Fibroblast of lung (primary cell): ENCODE measurements at places on chromosomes 12 and 14. TPM values are rescaled to one million over a fixed set of nuclear protein-coding genes. Genes with fewer than 3 reads are reported as not detected.

Gene LHX5
- total RNA-seq, result not detected in 2 replicates

Gene COQ6
- 13.4 and 18.0 TPM in 2 replicates for total RNA-seq

Gene KCNK13
- not detected in 2 replicates for total RNA-seq

DNA sequence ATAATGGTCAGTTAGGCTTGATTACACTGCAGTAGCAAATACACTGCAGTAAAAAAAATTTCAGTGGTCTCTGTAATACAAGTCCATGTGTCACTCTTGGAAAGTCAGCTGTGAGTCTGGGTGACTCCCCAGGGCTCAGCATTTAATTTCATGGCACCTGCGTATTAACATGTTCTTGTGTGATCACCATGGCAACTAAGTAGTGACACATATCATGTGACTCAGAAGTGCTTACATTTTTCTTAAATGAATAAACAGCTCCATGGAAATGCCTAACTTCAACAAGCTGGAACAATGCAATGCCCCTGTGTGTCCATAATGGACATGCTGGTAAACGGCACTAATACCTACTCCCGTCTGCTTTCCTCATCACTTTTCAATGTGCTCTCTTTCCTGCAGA, 88.5 kb upstream of the ANO4 start:
- H3K27ac ChIP-seq, result peak overlapping the region; percentile 89
- peaks cover 4% of the 10 kb centered on the region for H3K4me1 ChIP-seq
- no peaks in the 10 kb centered on the region for H3K27me3 ChIP-seq
- peak; percentile 86 for DNase-seq
- H3K36me3 ChIP-seq, result no peaks in the 10 kb centered on the region

GRCh38 chr14:54737132-54737711, 165.4 kb downstream of the GCH1 start:
- no peaks in the 10 kb centered on the region for H3K27me3 ChIP-seq
- H3K36me3 ChIP-seq, result peaks cover 4% of the 10 kb centered on the region
- H3K27ac ChIP-seq, result no peak overlapping the region
- DNase-seq, result peak; percentile 92
- H3K4me3 ChIP-seq, result no peak overlapping the region

DNA sequence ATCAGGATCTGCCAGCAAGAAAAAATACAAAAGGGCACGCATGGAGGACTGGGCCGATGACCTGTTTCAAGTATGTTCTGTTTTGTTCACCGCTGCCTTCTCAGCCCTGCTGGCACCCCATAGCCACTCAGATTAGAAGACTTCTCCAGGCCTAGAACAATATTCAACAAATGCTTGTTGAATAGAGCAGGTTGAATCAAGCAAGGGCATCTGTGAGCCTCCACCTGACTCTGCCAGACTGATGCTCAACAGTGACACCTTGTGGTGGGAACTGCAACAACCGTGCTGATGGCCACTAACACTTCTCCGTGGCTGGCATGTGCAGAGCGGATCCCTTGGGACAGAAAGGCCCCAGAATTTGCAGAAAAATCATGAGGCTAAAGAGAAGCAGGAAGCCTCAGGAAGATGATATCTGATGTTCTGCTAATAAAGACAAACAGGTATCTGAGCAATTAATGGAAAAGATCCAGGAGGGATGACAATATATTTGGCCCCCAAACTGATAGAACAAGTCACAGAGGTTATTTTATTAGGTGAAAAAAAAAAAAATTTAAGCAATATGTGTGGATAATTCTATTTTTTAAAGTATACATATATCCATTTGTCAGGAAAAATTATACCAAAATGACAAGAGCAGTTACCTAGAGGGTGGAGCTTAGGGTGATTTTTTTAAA, 114.3 kb downstream of the KSR2 start:
- H3K27me3 ChIP-seq, result no peaks in the 10 kb centered on the region
- H3K36me3 ChIP-seq, result no peaks in the 10 kb centered on the region
- peak; percentile 33 for DNase-seq

- no peaks in the 10 kb centered on the region for H3K27me3 ChIP-seq
- no peak overlapping the region for H3K27ac ChIP-seq
- no peak overlapping the region for H3K4me3 ChIP-seq
- no peaks in the 10 kb centered on the region for H3K4me1 ChIP-seq
- peak; percentile 64 for DNase-seq
These were observed 91.2 kb downstream of the SLC25A21 start for GRCh38 chr14:37081218-37081617.

GRCh38 chr14:23550812-23551265, 726 bp downstream of the ZFHX2 start:
- peaks cover 14% of the 10 kb centered on the region for H3K27me3 ChIP-seq
- no peaks in the 10 kb centered on the region for H3K36me3 ChIP-seq
- peak overlapping the region; percentile 74 for H3K4me3 ChIP-seq
